ENCODE measurements at places on chromosomes 16 and 17.

DNA sequence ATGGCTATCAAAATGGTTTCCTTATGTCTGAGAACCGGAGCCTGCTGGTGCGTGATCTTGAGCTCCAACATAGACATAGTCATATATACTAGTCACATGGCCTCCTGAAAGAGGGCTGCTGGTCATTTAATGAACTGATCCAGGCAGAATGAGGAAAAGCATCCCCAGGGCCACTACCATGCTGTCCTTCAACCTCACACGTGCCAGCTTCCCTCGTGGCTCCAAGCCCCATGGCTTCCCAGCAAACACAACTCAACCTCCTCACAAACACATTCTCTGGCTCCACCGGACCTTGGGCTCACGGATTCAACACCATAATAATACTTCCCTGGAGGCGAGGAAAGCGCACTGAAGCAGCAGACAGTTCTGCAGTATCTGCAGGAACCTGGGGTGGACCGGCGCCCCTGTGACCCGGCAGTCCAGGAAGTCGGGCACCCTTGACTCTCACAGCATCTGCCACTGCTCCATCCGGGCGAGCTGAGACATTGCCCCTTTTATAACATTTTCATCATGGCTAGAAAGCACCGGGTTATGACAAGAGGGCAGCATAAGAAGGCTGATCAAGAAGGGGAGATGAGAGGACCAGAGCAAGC lies 57.2 kb upstream of the CDH5 start:
- DNase-seq: no peak

GRCh38 chr16:78763821-78764440 lies 664.5 kb downstream of the WWOX start:
- no peak for DNase-seq

DNA sequence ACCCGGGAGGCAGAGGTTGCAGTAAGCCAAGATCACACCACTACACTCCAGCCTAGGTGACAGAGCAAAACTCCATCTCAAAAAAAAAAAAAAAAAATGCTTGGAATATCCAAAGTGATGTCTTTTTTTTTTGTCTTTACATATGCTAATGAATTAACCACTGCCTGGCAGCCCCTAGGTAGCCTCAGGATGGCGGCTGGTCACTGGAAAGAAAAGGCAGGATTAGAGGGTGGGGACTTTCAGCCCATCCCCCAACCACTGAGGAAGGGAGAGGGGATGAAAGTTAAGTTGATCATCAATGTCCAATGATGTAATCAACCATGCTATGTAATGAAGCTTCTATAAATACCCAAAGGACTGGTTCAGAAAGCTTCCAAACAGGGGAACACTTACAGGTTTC lies 26.8 kb downstream of the RNF157 start:
- DNase-seq: no peak

DNA sequence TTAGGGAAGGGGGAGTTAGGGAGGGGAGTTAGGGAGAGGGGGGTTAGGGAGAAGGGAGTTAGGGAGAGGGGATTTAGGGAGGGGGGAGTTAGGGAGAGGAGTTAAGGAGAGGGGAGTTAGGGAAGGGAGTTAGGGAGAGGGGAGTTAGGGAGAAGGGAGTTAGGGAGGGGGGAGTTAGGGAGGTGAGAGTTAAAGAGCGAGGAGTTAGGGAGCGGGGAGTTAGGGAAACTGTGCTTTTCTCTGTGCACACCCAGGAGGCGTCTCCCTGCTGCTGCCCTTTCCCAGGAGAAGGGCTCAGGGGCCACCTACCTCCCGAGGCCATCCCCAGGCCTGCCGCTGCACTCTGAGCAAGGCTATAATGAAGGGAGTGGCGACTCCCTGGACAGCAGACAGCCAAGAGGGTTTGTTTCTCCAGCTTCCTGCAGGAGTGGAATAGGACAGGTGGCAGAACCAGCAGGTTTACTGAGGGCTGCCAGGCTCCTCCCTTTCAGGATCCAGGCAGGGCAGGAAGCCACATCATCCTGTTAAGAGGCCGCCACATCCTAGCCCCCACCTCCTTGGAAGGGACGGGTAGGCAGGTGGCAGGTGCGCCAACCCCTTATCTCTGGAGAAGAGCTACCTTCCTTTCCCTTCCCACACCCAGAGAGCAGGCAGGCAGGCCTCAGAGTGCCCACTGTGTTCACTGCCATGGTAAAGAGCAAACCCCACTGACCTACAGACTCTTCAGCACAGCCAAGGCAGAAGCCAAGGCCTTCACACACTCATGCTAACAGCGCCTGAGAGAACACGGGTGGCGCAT lies 4.3 kb downstream of the CANT1 start:
- no peak for DNase-seq

DNA sequence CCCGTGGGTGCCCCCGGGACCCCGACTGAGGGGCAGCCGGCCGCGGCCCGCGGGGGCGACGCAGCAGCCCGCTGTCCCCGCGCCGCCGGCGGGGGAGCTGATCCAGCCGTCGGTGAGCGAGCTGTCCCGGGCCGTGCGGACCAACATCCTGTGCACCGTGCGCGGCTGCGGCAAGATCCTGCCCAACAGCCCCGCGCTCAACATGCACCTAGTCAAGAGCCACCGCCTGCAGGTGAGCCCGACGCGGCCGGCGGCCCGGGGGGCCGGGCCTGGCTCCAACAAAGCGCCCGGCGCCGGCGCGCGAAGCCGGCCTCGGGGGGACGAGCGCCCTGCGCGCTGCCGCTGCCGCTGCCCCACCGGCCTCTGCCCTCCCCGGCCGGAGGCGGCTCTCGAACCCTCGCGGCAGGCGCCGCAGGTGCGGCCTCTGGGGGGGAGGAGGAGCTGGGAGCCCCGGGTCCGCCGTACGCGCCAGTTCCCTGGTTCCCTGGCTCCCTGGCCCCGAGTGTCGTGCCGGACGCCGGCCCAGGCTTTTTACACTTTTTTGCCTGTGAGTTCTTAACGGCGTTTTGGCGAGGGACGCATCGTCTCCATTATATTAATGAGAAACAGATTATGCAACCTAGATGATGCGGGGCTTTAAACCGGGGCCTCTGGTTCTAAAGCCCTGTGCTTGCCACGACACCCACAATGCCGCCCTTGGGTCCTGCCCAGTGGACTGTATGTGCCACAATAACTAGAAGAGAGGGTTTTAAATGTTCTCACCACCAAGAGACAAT lies 521 bp downstream of the ATMIN start:
- peak; percentile 32 for DNase-seq

GRCh38 chr17:60139438-60140285 lies 10.1 kb upstream of the CA4 start:
- DNase-seq: peak; percentile 47

- no peak for DNase-seq
Measured at GRCh38 chr16:87369796-87370719, 13.5 kb downstream of the FBXO31 start.
